ENCODE measurements at places on chromosomes 7 and 10.

DNA sequence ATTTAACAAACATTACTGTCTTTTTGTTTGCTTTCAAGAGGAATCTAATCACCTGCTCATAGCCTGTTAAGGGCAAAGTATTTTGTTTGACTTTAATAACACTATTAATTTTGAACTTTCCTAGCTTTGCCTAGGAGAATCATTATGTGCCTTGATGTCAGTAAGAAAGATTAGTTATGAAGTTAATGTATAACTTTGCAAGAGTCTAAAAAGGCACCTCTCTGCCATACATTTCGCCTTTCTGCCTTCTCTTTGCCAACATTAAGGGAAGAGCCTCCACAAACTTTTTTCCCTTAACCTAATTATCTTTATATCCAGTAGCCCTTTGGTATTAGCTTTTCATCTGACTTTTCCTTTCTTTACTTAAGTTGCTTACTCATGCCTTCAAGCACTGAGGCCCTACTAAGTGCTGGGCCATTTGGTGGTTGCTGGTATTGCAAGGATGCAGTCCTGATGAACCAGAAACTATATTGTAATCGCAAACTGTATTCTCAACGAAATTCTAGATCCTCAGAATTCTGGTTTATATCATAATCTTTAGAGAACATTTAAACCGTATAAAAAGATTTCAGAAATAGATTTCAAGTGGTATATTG lies 108.5 kb downstream of the SND1 start:
- no peak for DNase-seq

- no peak for DNase-seq
Observed at GRCh38 chr7:17108049-17108584, 190.3 kb upstream of the AHR start.

- no peak for DNase-seq
Observed at GRCh38 chr7:26195867-26196657, 4.5 kb downstream of the HNRNPA2B1 start.

- no peak for DNase-seq
Observed at GRCh38 chr10:95694665-95695064, 938 bp upstream of the TCTN3 start.

- DNase-seq = no peak
Observed at GRCh38 chr10:15169555-15170401, 1.3 kb upstream of the NMT2 start.

- DNase-seq = no peak
Observed at GRCh38 chr10:81109200-81109752, 571.6 kb downstream of the SH2D4B start.

- peak; percentile 61 for DNase-seq
Observed at GRCh38 chr10:35412900-35413491, 76.7 kb downstream of the CCNY start.

GRCh38 chr10:94027197-94027596 lies 33.5 kb downstream of the PLCE1 start:
- no peak for DNase-seq

- no peak for DNase-seq
Observed at GRCh38 chr10:20962165-20962564, 65.1 kb upstream of the NEBL start.

DNA sequence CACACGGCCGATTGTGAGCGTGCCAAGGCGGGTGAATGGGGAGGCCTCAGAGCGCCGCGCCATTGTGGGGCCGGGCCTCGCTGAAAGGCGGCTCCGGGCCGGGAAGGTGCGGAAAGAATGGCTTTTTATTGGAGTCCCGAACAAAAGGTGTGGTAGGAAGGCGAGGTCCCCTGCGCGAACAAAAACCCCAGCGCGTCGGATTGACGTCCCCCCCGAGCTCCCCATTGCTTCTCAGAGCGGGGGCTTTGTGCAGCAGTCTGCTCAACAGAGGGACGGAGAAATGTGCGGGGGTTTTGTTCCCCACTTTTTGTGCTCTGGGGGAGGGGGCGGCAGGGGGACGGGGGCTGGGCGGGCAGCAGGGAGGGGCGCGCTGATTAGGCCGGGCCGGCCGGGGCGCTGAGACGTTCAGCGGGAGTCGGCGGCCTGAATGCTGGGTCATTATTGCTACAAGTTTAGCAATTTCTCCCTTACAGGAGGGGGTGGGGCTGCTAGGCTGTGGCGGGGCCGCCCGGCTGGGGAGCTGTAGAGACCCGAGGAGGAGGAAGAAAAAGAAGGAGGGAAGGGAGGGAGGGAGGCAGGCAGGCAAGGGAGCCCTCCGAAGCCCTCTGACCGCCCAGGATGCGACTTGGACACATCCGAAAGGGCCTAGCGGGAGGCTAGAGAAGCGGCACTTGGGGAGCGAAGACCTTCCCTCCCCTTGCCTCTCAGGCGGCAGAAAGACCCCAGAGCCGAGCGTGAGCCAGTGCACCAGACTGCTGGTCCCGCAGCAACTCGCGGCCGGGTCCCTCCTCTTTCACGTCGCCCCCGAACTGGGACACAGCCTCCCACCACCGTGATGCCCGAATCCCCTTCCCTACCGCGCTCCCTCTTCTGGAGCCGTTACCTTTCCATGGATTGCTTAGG lies 4.6 kb downstream of the NKX2-3 start:
- DNase-seq = no peak

DNA sequence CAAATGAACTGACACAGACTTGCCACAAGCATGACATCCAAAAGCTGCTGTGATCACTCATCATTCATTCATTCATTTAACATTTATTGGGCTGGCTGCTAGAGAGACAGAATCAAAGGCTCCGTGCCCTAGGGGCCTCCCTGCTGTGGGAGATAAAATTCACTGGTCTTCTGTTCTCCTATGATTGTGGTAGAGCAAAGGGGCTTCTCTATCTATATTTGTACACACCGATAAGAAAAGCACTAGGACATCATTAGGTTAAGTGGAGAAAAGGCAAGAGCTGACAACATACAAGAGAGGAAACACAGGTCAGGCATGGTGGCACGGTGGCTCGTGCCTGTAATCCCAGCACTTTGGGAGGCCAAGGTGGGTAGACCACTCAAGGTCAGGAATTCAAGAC lies 847.0 kb downstream of the TYW1 start:
- DNase-seq = no peak

- no peak for DNase-seq
Observed at GRCh38 chr10:125096371-125096770, 64.0 kb downstream of the CTBP2 start.

- peak; percentile 47 for DNase-seq
Observed at GRCh38 chr7:90824386-90825307, 228.5 kb downstream of the CDK14 start.

- no peak for DNase-seq
Observed at GRCh38 chr7:129126314-129126713, 18.2 kb upstream of the TSPAN33 start.

DNA sequence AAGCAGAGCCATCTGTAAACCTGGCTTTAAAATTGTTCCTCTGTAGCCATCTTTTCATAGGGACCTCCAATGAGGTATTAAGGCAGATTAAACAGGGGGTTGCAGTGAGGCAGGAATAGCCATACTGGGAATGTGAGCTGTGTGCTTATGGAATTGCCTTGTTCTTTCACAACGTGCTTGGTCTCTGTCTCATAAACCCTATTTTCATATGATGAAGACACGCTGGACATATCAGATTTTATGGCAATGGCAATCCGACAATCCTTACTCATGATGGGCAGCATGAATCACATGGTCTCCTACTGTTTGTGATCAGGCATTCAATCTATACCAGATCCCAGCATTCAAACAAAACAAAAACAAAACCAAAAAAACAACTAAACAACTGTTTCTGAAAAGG lies 418.9 kb upstream of the NRP1 start:
- no peak for DNase-seq

DNA sequence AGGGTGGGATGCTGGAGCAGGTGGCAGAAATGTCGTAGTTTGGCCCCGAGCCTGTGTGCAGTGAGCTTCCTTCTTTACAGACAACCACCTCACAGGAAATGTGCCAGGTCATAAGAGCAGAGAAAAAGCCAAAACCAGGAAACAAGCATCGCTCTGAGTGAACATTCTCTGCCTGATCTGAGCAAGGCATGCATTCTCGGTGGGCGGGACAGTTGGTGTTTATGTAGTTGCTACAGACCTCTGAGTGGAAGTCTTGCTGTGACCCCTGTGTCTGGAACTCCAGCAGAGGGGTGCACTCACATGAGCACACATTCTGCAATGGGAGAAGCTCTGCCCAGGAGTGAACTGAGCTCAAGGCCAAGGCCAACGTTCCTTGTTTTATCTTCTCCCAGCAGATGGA lies 230.1 kb downstream of the TCERG1L start:
- no peak for DNase-seq

- peak; percentile 74 for DNase-seq
Observed at GRCh38 chr7:1466524-1467271, 7.4 kb upstream of the MICALL2 start.

GRCh38 chr7:148419856-148420832 lies 170.4 kb upstream of the C7orf33 start:
- DNase-seq = no peak

GRCh38 chr7:128322040-128322643 lies 21.6 kb downstream of the RBM28 start:
- DNase-seq = peak; percentile 57

GRCh38 chr7:106883456-106884026 lies 18.5 kb downstream of the PIK3CG start:
- no peak for DNase-seq

DNA sequence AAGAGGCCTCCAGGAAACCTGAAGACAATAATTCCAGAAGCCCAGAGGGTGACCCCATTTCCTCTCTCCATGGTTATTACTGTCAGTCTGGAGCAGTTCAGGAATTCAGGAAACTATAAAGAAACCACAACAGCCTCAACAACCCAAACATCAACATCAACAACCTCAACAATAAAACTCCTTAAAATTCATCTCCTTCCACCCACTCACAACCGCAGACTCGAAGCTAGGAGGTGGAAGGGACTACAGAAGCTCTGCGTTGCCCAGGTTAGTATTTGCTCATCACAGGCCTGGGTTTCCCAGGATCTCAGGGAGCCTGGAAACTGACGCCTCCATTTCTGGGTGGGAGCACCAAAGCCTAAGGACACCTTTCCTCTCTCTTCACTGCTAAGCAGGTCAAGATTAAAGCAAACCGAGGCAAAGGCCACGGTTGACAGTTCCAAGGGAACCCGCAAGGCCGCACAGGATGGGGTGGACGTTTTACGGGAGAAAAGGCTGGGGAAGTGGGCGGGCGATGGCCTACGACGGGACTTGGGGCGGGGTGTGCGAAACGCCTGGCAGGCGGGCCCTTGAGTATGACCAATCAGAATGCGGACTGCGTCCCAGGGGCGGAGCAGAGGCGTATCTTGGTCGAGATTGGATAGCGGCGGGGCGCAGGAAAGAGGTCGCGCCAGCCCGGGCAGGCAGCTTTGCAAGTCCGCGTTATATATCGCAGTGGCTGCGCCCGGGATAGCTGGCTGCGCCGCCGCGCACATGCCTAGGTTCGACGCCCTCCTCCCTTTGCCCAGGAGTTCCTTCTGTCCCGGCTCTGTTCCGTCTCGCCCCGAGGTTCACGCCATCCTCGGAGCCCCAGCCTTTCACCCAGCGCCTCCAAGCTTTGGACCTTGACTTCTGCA lies at the start of gene ELOVL3:
ELOVL3 (plus strand) TSS at position 654 of the 896 bp plus-strand sequence. CDS start 250 bp downstream, outside the sequence.
- peak; percentile 98 for DNase-seq

- DNase-seq = no peak
Observed at GRCh38 chr10:110533149-110533548, 34.3 kb upstream of the SMC3 start.

DNA sequence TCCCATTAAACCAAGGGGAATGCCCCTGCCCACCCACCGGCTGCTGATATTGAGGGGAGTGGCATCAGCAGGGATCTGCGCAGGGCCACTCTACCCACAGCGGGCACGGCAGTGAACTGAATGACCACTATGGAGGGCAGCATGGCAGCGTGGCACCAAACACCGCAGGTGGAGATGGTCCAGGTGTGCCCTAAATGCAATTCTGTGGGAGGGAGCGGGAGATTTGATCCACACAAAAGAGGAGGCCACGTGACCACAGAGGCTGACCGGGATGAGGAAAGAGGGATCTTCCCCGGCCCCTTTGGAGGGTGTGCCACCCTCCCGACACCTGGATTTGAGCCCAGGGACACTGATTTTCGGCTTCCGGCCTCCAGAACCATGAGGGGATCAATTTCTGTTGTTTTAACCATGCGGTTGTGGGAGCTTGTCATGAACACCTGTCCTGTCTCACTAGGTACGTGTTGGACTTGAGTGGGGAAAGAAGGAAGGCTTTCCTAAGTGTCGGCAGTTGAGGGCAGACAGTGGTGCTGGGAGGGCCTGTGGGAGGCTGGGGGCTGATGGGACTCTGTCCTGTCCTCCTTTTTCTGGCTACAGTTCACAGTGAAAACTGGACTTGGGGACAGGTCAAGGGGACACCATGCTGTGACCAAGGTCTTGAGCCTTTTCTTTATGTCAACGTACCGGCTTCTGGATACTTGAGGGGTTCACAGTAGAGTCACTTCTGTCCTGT lies 66.1 kb downstream of the CFAP46 start:
- DNase-seq = no peak

DNA sequence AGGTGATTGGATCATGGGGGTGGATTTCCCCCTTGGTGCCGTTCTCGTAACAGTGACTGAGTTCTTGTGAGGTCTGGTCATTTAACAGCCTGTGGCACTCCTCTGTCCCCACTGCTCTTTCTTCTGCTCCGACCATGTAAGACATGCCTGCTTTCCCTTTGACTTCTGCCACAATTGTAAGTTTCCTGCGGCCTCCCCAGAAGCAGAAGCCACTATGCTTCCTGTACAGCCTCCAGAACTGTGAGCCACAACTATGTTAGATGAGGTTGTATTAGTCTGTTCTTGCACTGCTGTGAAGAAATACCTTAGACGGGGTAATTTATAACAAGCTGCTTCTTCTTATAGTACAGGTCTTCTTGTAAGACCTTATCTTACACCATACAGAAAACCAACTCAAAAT lies 241.7 kb upstream of the KLF14 start:
- no peak for DNase-seq

DNA sequence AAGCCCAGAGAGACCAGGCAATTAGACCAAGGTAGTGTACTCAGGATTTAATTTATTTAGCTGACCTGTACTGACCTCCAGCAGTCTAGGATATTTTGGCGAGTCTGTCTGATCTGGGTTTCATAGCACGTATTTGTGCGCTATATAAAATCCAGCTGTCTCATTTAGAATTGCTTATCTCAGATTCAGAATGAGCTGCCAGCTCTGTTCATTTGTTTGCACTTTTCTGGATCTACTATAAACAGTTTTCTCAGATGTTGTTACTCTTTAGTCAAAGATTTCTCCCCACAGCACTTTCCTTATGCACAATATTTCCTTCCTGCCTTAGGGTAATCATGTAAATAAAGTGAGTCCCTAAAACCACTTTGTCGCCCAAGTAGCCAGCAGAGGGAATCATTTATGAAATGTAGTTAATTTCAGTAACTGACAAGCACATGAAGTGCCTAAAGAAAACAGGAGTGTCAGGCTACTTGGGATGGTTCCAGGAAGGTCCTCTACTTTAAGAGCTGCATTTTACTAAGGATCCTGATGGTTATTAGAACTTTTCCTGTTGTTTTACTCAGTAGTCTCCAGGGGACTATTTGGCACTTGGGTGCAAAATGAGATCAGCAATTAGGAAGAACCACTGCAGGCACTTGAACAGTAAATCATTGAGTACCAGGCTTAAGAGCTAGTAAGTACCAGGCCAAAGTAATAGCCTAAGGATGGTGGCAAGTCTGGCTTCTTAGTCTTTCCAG lies 226.4 kb downstream of the TWIST1 start:
- DNase-seq = no peak
